ENCODE measurements at places on chromosomes 16 and 17.
A peak's percentile ranks its signal among the peaks of the same experiment; 100 is the strongest.

DNA sequence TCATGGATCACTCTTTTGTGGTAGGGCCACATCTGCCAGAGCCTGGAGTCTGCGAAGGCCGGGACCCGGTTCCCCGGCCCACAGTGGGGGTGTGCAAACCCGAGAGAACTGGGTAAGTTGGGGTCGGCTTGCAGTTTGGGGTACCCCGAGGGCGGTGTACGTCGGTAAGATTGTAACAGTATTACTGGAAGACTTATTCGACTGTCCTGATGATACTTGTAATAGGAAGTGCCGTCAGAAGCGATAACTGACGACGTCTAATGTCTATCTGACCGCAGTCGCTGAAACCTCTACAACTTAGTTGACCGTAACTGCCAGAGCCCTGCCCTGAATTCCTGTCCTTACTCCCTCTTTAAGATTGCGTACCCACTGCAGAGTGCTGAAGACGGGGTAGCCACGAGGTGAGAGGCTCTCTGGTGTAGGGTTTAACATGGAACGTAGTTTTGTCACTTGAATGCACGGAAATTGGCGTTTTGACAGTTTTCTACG, 24.0 kb downstream of the TRPV2 start:
- no peak for DNase-seq

GRCh38 chr16:70614208-70614951, 32.0 kb upstream of the IL34 start:
- DNase-seq, result no peak

- no peak for DNase-seq
These were observed 81.9 kb downstream of the CDK5R1 start for GRCh38 chr17:32568705-32569104.

DNA sequence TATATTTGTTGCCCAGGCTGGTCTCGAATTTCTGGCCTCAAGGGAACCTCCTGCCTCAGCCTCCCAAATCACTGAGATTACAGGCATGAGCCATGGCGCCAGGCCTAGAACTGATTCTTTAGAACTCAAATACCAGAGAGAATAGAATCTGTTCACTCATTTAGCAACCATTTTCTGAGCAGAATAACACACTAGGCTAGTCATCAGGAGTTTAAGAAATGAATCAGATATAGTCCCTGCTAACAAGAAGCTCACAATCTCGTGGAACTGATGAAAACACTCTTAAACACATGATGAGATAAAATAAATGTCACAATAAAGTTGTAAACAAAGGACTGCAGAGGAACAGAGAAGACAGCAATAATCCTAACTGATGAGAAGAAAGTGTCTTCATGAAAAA, 55.8 kb upstream of the ADCY9 start:
- peak; percentile 86 for DNase-seq

GRCh38 chr16:86022381-86022960, 123.5 kb downstream of the IRF8 start:
- DNase-seq, result no peak

DNA sequence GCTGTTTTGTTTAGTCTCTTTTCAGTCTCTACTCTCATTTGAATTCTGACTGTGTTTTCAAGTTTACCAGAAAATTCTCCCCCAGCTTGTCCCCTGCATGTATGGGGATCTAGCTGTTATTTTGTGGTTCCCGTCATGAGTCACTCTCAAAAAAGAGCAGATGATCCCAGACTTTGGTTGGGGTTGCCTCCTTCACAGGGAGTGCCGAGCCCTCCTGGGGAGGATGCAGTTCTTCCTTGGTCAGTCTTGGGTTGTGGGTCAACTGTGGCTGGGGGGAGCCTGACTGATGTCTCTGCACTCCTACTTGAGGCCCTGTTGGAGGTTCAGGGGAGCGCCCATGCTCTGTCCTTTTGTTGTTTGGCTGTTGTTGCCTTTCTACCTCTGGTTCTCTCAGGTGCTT, 37.7 kb downstream of the EPN2 start:
- no peak for DNase-seq

- peak; percentile 30 for DNase-seq
These were observed 77.6 kb downstream of the NXN start for GRCh38 chr17:901964-902363.

DNA sequence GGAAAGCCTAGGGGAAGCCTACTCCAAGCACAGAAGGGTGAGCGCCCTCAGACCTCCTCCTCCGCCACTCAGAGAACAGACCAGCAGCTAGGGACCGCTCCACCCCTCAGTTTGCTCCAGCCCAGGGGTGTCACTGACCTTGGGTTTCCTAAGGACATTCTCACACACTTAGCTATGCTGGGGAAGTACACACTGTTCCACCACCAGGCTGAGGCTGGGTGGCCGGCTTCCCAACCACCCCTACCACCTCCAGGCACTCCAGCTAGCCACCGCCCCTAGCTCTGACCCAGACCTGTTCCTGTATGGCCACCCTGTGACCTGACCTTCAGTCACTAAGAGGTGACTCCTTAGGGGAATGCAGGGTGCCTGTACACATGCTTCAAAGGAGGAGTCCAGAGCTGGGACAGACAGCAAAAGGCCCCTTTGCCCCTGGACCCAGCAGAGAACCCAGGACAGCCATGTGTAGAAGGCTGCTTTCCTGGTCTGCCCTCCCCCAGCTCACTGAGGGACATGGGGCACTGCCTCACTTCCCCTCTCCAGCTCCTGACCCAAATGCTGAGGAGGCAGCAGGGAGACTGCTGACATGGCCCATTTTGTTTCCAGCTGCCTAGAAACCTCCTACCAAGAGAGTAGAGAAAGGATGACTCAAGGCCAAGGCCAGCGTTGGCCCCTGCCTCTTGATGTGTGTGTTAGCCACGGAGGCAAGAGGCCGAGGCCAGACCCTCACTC, 6.7 kb downstream of the HSPB9 start:
- no peak for DNase-seq

DNA sequence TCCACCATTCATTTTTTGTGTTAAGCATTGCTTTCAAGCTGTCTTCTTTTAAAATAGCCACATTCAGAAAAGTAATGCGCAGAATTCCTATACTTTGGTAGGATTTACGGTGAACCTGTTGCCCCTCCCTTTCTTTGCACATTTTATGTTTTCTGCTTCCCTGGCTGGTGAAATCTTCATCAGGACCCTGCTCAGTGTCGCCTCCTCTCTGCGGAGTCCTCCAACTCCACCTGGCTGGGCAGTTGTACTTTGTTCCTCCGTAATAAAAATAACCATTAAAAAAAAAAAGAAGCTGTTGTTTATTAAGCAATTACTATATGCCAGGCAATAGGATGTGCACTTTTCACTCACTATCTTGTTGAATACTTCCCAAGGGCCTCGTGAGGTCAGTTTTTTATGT, 2.9 kb downstream of the UMOD start:
- DNase-seq, result no peak

- DNase-seq, result peak; percentile 92
These were observed at the start of gene DBF4B for GRCh38 chr17:44708401-44709263. DBF4B (plus strand) TSS chr17:44708665; CDS start chr17:44708821, 156 bp downstream.

DNA sequence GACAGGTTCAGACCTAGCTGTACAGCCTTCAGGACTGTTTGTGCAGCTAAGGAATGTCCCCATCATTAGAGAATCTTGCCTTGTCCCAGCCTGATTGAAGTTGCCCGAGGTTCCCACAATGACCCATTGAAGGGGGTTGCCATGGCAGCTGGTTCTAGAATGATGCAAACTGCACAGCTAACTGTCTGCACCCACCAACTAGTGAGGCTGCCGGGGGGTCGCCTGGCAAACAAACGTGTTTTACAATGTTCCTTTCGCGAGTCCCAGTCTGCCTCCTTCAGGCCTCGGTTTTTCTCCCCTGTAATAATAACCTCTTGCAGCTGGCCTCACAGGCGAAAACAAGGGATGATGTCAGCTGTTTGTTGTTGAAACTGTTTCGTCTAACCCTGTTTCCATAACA, 5.5 kb downstream of the C16orf96 start:
- DNase-seq, result no peak

DNA sequence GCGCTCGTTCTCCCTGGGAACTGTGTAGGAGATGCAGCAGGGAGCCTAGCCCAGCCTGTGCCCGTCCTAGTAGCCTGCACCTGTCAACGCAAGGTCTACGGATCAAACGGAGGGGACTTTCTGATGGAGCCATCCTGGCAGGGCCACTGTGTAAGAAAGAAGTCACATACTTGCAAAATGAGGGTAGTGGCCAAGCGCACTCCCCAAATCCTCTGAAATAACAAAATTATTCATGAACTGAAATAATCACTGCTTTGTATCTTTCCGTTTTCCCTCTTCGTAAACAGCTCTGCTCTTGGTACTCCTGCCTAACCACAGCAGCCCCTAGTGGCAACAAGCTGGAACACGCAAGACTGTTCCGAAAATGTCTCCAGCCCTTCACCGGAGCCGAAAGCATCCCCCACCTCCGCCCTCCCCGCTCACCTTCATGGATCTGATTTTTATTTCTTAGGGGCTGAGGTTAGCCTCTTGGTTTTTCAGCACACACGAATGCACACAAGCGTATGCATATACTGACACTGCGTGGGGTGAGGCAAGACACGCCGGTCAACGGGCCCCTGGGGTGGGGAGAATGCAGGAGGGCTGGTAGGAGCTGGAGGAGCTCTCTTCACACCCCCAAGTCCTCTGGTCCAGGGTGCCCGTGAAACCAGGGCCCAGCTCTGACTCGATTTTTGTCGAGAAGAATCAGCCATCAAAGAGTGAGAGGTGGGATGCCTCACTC, 100.8 kb downstream of the ABCC12 start:
- DNase-seq, result peak; percentile 71

GRCh38 chr17:61462719-61463315, 10.6 kb downstream of the TBX4 start:
- DNase-seq, result no peak

DNA sequence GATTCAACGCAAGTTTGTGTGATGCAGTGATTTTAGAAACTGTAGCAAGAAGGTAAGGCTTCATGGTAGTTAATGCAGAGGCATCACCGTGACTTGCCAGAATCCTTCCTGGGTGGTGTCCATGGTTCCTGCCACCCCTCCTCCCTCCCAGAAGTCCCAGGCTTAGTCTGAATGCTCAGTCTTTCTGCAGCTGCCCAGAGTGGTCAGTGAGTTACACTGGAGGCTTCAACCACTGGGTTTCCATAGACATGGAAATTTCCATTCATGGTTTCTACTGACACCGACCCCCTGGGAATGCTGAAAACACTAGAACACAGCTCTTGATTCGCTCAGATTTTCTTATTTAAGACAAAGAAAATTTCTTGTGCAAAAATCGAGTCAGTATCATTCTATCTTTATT, 159.4 kb upstream of the HSBP1 start:
- DNase-seq, result no peak

All from IMR-90 (cell line).